ENCODE measurements at places on chromosomes 6 and 20.

DNA sequence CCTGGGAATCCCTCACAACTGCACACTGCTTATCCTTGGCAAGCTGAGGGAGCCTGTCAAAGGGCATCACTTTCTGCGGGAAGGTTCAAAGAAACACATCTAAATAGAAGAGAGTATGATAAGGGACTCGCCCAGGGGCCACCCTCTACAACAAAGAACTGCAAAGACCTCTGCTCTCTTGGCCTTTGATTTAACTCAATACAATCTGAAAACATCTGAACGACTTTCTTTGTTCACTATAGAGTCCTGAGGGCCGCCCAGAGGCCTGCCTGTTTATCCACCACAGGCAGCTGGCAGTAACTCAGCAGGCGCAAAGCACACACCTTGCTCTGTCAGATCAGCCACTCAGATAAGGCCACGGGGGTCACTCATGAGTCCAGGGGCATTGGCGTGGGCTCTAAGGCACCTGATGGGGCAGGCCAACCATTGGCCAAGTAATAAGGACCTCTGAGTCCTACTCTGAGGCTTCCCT, 139.3 kb downstream of the UNC5CL start:
- DNase-seq, result peak; percentile 97

- no peak for DNase-seq
Observed at GRCh38 chr6:2734488-2735166, 16.1 kb downstream of the MYLK4 start.

DNA sequence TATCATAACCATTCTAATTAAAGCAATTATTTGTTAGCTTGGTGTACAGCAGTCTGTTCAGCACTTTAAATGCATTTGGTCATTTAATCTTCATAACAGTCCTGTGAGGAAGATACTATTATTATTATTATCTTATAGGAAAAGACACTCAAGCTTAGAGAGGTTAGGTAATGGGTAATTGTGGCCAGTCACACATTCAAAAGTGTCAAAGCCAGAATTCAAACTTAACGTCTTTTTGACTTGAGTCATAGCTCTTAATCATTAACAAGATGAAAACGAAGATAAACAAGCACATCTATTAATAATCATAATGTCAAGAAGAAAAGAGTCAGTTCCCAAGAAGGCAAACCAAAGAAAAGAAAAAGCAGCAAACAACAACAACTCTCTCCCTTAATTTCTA, 251.0 kb downstream of the SYNE1 start:
- no peak for DNase-seq

GRCh38 chr6:32271429-32271828, 47.6 kb upstream of the NOTCH4 start:
- DNase-seq, result no peak

DNA sequence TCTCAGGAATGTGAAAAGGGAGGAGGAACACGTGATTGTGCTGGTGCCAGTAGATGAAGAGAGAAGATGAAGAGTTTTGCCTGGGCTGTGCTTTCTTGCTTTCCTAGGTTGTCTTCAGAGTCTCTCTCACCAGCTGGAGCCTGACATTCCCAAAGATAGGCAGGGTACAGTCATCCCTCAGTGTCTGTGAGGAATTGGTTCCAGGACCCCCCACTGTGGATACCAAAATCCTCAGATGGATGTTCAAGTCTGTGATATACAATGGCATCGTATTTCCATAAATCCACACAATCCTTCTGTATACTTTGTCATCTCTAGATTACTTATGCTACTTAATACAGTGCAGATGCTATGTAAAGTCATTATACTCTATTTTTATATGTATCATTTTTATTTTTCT, 113.5 kb downstream of the SAMD5 start:
- no peak for DNase-seq

DNA sequence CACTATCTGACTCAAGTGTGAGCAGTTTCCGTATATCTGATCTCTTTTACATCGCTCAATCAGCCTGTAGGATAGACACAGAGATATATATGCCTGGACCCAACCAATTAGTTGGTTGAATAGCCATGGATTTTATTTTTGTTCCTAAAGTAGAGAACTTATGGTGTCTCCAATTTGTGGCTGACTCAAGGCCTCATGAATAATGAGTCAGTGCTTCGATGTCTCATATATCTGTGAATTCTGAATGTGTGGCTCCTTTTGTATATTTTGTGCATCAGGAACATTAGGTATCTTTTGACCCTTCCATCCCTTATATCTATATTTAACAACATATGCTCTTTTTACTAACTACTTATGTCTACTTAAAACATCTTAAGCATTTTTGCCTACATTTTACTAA, 64.5 kb downstream of the OR2B2 start:
- DNase-seq, result no peak

DNA sequence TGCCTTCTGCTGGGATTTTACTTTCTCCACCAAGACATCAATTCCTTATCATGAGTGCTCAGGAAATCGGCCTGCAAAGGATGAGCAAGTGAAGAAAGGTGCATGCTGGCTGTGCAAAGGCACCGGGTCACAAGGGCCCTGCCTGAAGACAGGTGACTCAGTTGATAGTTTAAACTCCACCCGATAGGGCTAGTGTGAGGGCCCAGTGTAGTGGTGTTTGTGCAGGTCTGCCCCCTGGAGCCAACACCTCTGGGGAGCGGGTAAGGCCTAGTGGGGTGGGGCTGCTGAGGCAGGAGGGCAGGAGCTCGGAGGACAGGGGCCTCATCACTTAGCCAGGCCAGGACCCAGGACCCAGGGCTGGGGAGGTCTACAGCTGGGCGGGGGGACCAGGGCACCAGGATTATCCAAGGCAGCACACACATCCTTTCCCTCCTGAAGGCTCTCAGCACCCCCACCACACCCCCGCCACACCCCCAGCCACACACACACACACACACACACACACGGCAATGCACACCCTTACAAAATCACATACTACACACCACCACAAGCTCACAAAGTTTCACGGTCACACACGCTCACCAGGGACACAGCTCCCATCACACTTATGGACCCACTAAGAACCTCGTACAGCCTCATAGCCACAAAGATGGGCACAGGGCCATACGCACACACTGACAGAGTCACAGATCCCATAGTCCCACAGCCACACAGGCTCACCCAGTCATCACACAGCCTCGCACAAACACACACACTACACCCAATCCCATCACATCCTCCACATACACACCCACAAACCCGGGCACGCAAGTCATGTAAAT, 75.4 kb downstream of the GRM4 start:
- DNase-seq, result no peak

Measured in HepG2 (cell line).